ENCODE measurements at places on chromosomes 13 and 19.

DNA sequence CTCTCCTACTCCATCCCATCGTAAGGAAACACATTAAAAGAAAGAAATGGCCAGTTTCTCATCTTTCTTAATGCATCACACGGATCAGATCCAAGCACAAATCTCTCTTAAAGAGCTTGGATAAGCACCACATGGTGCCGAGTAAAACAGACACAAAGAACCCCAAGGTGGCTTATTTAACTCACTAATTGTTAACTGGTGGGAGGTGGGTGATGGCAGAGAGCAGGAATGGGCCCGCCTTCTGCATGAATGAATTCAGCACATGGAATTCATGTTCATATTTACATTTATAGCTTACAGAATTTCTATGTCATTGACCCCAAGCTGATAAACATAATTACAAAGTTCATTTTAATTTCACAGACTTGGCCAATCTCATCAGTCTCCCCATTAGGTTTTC is 89.9 kb downstream of the MZT1 start:
- DNase-seq: no peak

DNA sequence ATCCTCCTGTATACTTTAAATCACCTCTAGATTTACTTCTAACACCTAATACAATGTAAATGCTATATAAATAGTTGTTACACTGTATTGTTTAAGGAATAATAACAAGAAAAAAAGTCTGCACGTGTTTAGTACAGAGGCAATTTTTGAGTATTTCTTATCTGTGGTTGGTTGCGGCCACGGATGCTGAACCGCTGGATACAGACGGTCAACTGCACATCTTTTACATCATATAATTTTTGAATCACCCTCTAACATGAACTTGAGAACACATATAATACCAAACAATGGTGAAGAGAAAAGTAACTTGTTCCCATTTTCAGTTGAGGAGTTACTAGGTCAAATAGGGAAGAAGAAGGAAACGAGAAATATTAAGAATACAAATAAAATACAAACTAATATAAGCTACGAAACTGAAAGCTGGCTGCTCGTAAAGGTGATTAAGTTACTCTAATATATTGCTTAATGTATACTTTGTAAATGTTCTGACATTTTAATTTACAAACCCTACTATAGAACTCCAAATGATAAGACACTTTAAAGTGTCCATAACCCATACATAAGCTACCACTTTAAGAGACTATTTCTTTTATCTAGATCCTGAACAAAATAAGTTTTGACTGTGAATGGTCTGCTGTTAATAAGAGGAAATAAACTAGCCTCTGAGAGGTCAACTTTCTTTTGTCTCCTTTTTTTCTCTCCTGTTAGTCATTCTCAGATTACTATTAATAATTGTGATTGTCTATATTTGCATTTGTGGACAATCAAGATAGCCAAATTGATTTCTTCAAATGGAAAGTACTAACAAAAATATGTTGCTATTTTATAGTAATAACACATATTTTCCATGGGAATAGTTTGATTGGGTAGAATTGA is 457.4 kb downstream of the DIAPH3 start:
- no peak for DNase-seq

GRCh38 chr19:28443361-28443760 is 769.6 kb downstream of the UQCRFS1 start:
- DNase-seq: no peak

DNA sequence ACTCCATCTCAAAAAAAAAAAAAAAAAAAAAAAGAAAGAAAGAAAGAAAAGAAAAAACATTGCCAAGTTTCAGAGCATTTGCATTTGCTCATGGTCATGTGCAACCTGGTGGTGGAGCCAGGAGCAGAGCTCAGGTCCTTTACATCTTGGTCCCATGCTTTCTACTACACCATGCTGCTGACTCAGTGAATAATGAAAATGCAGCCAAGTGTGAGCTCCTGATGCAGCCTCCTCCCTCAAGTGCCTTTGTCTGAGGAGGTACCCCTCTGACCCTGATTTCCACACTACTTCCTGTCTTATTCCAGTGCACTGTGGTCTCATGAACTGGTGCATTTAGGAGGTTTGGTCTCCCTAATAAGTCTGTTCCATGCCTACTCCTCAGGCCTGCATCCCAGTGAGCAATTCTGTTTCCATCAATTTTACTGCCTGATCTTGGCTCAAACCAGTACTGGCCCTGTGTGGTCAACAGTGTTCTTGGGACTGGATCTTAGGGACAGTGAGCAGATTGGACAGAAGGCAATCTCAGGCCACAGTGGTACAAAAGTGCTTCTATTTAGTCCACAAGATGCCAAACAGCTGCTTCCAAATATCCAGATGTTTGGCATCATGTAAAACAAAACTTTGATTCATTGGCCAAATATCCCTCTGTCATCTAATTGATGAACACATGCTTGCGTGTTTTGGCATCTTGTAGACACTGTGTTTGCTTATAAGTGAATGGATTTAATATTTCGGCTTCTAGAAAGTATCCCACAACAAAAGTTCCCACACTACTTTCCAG is 28.8 kb upstream of the LRCH1 start:
- no peak for DNase-seq

GRCh38 chr19:42251572-42252358 is 3.2 kb downstream of the ERF start:
- no peak for DNase-seq

DNA sequence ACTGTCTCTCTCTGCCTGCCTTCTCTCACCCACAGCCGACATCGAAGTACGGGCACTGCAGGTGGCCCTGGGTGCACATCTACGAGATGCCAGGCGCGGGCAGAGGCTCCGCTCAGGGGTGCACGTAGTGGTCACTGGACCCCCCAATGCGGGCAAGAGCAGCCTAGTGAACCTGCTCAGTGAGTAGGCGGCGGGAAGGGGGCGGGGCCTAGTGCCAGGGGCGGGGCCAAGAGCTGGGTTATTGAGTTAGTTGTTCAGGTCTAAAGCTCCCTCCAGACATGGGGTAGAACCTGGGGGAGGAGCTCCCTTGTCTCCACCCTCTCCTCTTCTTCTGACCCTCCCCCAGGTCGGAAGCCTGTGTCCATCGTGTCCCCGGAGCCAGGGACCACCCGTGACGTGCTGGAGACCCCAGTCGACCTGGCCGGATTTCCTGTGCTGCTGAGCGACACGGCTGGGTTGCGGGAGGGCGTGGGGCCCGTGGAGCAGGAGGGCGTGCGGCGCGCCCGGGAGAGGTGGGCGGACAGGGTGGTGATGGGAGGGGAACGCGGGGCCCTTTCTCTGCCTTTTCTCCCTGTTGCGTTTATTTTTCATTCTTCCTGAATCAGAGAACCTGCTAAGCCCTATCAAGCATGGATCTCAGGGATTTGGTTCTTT is 1.9 kb downstream of the GTPBP3 start:
- no peak for DNase-seq

- no peak for DNase-seq
Measured at GRCh38 chr13:113151745-113152690, 6.4 kb upstream of the PROZ start.

Data from thoracic aorta (tissue), 2 donors.